Esophagus mucosa (tissue), 1 donor: ENCODE measurements at places on chromosomes 7 and 10. TPM values are rescaled to one million over a fixed set of nuclear protein-coding genes. Genes with fewer than 3 reads are reported as not detected.
A peak's percentile ranks its signal among the peaks of the same experiment; 100 is the strongest.

DNA sequence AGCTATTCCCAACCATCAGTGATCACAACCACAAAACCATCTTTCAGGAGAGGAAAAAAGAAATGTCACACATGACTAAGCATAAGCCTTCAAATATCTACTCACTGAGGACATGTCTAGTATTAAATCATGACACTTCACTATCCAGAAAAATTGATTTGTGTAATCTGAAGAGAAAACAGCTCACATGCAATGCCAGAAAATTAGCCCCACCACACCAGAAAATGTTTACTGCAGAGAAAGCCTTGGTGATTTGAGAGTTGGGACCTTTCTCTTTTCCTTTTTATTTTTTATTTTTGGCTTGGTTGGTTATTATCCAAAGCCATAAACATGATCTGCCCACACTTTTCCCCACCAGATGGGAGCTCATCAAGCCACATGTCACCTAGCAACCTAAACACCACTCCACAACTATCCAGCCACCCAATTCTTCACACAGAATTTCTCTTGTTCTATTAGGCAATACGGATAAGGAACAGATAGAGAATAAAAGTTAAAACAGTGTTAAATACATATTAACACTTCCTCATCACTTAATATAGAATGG is 3.1 kb downstream of the PARD3 start:
- ATAC-seq = no peak

GRCh38 chr10:132570771-132571649 is 33.4 kb downstream of the INPP5A start:
- peak; percentile 90 for ATAC-seq

GRCh38 chr10:106576534-106576933 is 588.0 kb downstream of the SORCS1 start:
- no peak for ATAC-seq

- ATAC-seq = no peak
Observed at GRCh38 chr10:74047871-74048270, 50.0 kb downstream of the VCL start.

- ATAC-seq = no peak
Observed at GRCh38 chr7:69934144-69934903, 336.0 kb downstream of the AUTS2 start.

DNA sequence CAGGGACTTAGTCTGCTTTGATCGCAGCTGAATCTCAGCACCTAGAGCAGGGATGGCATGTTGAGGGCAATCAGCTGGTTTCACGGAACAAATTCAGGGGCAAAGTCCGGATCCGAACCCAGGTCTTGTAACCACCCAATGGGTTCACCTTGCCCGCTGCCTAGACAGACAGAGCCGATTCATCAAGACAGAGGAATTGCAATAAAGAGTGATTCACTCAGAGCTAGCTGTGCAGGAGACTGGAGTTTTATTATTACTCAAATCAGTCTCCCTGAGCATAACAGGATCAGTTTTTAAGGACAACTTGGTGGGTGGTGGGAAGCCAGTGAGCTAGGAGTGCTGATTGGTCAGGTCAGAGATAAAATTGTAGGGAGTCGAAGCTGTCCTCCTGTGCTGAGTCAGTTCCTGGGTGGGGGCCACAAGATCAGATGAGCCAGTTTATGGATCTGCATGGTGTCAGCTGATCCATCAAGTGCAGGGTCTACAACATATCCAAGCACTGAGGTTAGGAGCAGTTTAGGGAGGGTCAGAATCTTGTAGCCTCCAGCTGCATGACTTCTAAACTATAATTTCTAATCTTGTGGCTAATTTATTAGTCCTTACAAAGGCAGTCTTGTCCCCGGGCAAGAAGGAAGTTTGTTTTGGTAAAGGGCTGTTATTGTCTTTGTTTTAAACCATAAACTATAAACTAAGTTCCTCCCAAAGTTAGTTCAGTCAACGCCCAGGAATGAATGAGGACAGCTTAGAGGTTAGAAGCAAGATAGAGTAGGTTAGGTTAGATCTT is 43.5 kb upstream of the CHST3 start:
- peak; percentile 51 for ATAC-seq

- ATAC-seq = no peak
Observed at GRCh38 chr7:80629023-80629422, 9.4 kb upstream of the CD36 start.

The OR2A1 gene
- not detected for total RNA-seq
